ENCODE measurements at places on chromosomes 12 and 14.

DNA sequence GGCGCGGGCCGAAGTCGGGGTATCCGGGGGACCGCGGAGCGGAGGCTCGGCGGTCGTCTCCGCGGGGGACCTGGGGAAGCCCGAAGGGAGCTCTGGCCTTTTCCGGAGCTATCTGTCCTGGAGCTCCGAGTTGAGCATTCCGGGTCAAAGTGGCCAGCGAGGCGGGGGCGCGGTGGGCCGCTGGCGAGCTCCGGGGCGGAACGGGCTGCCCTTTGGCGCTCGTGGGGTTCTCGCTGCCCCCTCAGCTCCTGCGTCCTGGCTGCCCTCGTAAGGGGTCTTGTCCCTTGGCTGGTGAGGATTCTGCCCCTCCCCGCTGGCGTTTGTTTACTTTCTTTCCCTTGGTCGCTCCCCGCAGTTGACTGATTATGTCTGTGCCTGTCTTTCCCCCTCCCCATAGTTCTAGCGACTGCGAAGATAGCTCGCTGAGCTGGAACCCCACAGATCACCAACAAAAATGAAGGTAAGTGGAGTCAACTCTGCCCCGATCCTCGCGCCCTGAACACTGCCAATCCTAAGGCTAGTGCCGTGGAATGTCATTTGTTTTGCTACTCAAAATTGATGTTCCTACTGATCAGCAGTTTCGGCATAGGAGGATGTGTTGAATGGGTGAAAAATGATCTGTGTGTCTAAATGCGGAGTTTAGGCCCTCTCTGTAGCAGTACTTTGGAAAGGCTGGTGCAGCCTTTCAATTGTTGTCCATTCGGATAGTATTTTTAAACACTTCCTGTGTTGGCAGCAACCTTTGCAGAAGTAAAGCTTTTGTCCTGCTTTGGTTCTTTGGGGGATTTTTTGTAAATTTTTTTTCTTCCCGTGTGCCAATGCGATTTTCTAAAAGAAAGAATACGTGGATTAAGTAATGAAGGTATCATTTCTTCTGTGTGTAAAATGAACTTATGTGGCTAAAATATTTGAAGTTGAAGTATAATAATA, 1.3 kb downstream of the ARID4A start:
- DNase-seq, result no peak

DNA sequence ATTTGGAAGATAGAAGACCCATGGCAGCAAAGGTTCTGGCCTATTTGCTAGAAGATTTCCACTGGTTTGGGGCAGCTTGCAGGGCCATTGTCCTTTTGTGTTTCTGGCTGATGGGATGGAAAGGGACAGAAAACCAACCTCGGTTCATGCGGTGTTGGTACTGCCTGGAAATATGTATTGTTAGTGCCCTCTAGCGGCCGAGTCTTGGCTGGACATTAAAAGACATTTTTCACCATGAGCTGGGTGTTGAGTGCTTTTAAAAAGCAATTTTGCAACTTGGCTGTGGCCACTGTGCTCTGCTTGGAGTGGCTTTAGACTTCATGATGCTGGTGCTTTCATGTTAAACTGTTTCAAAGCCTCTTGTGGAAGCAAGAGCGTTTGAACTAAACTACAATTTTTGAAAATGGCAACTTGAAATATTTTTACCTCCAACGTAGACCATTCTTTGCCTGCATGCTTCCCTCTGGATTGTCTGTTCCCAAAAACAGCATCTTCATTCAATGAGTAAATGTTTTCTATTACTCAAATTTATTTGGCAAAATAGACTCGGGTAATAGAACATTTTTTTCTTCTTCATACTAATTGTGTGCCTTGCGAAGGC, 102.7 kb upstream of the TBX5 start:
- peak; percentile 67 for DNase-seq

GRCh38 chr14:56860441-56860840, 50.2 kb upstream of the OTX2 start:
- DNase-seq, result no peak

GRCh38 chr14:24846261-24846660, 203.7 kb downstream of the STXBP6 start:
- DNase-seq, result no peak

DNA sequence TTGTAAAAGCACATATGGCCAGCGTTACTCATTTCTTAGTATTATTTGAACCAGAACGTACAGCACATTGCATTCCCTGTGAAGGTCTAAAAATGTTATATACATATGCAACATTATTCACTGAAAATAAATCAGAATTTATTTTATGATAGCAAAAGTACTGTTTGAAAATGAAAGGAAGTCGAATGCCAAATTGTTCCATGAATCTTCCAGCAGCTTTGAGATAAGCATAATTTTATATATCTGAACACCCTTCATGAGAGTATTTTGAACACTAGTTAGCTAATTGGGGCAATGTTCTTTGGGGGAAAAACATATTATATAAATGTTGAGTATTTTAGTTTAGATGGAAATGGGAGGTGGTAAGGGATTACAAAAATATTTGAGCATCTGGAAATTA, 300.7 kb upstream of the SYT1 start:
- DNase-seq, result no peak

DNA sequence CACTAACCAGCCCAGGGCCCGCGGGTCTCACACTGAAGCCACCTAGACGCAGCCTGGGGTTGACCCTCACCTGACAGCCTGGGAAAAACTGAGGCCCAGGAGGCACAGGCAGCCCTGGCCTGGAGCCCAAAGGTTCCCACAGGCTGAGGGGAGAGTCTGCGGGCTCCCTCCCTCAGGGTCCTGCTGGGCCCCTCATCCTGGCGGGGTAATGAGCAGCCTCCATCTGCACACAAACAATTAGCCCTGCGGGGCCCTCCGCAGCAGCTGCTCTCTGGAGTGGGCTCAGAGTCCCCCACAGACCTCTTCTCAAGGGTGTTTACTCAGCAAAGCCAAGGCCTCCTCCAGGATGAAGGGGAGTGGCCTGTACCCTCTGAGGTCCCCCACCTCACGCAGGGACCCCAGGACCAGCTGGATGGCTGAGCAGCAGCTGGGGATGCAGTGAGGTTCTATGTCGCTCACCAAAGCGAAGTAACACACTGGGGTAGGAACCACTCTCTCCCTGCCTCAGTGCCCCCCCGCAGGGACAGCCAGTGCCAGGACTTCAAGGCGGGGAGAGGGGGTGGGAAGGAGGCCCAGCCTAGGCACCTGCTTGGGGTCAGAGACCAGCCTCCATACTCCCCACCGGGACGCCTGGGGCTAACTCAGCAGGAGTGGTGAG, 7.3 kb downstream of the AKT1 start:
- DNase-seq, result no peak
